Activated CD4-positive, alpha-beta T cell treated with anti-CD3 and anti-CD28 coated beads, Interleukin-2, amount 50 U/mL, for 16 hours (primary cell): ENCODE measurements at places on chromosomes 5 and 9.

DNA sequence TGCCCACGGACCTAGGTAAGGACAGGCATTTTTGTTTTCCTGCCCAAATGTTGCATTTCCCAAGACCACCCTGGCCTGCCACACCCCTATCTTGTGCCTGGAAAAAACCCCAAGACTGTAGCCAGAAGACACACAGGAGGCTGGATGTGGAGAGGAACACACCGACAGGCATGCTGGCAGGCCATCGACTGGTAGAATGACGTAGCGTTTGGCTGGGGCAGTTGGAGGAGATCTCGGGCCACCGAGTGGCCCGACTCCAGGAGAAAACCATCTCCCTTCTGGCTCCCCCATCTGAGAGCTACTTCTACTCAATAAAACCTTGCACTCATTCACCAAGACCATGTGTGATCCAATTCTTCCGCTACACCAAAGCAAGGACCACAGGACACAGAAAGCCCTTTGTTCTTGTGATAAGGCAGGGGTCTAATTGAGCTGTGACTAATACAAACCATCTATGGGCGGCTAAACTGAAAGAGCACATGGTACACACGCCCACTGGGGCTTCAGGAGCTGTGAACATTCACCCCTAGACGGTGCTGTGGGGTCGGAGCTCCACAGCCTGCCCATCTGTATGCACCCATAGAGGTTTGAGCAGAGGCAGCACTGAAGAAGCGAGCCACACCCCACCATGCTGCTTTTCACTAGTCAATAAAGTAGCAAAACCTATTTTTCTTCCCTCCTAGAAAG lies 38.9 kb upstream of the N4BP3 start:
- no peak for DNase-seq

DNA sequence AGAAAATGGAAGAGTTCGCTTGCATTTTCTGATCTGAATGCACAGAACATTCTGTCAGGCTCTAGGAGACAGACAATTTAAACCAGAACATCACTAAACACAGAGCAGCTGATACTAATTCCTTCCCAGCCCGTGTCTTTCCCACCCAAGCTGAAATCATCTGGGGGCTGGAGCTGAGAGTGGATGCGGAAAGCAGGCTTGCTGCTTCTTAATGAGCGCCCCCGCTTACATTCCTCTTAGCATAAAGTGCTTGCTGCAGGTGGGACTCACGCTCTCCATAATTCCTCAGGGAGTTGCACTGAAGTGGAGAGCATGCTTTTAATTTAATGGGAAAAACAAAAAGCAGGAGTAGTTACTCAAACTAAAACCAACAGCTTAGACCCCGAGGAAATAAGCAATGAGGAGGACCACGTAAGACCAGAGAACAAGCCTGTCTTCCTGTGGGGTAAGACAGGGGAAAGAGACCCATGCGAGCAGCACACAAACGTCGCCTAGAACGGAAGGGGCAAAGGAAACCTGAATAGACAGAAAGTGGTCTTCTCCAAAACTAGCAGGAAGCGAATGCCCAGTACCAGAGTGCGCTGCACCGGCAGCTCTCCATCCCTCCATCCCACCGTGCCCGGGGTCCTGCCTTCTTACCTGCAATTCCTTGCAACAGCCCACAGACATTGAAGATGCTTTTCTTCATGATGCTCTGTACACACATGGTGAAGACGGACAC lies 139.3 kb downstream of the LHFPL2 start:
- no peak for DNase-seq

GRCh38 chr5:151953833-151954232 lies 29.2 kb upstream of the GLRA1 start:
- DNase-seq = no peak

DNA sequence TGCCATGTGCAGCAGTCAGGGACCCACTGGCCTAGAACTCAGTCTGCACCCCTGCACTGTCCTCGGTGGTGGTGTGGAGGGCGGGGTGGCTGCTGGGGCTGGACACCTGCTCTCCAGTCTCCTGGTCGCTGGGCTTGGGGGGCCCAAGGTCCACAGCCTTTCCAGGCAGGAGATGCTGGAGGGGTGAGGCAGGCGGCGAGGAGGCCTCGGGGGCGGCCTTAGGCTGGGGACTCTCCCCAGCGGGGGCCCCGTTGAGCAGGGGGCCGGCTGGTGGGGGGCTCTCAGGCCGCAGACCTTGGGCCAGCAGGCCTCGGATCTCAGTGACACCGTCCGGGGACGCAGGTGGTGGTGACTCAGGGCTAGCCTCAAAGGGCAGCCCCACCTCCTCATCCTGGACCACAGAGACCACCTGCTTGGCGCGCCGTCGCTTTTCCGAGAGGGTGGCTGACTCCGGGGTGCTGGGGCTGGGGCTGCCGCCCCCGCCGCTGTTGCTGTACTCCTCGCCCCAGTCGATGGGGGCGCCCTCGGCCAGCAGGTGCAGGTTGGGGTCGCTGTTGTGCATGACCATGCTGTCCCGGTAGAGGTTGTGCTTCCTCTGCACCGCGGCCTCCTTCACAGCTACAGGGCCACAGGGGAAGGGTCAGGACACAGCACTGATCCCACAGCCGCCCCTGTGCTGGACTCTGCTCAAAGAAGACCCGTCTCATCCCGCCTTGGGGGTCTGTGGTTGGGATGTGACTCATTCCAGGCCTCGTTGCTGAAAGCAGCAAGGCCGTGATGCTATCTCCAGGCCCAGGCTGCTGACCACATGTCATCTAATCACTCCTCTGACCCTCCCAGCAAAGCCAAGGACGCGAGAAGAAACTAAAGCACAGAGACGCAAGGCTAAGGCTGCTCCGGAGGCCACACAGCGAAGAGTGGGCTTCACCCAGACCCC lies 55.8 kb downstream of the LRSAM1 start:
- DNase-seq = no peak

GRCh38 chr9:137428841-137429545 lies 5.8 kb downstream of the NOXA1 start:
- no peak for DNase-seq

GRCh38 chr5:130520211-130520610 lies 615.9 kb downstream of the CHSY3 start:
- no peak for DNase-seq

GRCh38 chr5:60668686-60669304 lies 31.2 kb downstream of the DEPDC1B start:
- peak; percentile 26 for DNase-seq

- no peak for DNase-seq
These were observed 6.4 kb downstream of the PHF24 start for GRCh38 chr9:34964458-34964857.

DNA sequence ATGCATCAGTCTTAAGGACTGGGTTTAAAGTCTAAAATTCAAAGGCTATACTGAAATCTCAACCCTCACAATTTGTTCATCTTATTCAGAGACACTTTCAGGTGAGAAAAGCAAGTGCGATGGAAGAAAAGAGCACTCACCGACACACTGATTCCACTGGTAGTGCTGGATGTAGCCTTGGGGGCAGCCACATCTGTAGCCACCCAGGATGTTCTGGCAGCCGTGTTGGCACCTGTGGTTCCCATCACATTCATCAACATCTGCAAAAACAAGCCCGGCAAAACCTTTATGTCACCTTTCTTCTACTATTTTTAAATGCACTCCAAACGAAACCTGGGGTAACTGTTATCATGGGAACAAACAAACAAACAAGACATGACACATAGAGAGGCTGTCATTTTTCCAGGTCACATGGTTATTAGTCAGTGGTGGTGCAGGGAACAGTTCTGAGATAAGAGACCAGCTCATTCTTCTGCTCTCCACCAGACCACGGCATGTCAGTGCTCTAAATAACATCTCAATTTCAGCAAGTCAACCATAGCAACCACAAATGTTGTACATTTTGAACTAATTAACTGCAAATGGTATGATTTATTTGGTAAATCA lies 188.4 kb downstream of the SLC12A2 start:
- no peak for DNase-seq

DNA sequence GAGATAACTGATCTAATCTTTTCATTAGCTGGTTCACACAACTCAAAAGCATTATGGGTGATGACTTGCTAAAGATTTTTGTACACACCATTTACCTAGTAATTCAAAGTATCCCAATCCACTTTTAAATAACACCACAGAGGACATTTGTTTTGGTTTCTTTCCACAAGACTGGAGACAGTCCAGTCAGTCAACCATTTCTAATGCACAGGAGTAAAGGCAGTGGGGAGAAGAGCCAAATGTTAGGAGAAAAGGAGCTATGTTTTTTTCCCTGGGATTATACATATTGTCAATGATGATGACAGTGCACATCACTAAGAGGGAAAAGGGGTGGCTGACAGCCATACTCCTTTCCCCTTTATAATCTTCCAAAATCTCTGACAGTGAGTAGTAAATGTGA lies 240.9 kb downstream of the GABRB2 start:
- no peak for DNase-seq

GRCh38 chr5:82164176-82164976 lies 113.8 kb downstream of the RPS23 start:
- DNase-seq = no peak

DNA sequence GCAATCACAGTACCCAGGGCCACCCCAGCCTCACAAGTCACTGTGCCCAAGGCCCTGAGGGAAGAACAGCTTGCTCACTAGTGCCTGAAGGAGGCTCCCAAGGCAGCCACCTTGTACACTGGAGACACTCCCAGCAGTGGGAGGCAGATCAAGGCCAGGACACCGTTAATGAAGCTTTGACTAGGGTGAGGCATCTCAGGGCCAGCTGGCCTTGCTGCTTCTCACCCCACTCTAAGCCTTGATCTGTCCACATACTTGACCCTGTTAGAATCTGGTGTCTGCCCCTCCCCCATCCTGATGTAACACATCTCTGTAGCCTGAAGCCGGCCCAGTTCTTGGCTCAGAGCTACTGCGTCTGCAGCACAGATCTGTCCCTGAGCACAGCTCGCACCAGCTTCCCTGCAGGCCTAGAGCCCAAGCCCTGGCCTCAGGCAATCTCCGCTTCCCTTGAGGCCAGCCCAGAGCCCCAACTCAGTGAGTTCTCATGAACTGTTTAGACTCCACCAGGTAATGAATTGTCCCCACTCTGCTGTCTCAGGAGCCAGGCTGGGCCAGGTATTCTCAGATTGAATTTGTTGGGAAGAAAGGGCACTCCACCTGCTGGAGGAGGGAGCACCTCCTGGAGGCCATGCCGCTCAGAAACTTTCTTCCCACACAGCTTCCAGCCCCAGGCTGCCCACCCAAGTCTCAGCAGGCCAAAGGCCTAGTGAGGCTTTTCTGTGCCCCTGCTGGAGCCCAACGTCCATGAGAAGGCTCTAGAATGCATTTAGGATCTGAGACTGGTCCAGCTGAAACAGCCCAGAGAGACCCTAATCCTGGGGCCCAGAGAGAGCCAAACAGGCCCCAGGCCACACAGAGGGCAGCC lies 13.4 kb upstream of the JADE2 start:
- DNase-seq = no peak

GRCh38 chr9:9133526-9133925 lies 1333.9 kb upstream of the DMAC1 start:
- DNase-seq = no peak

GRCh38 chr9:99351647-99352046 lies 129.6 kb downstream of the SEC61B start:
- DNase-seq = no peak

DNA sequence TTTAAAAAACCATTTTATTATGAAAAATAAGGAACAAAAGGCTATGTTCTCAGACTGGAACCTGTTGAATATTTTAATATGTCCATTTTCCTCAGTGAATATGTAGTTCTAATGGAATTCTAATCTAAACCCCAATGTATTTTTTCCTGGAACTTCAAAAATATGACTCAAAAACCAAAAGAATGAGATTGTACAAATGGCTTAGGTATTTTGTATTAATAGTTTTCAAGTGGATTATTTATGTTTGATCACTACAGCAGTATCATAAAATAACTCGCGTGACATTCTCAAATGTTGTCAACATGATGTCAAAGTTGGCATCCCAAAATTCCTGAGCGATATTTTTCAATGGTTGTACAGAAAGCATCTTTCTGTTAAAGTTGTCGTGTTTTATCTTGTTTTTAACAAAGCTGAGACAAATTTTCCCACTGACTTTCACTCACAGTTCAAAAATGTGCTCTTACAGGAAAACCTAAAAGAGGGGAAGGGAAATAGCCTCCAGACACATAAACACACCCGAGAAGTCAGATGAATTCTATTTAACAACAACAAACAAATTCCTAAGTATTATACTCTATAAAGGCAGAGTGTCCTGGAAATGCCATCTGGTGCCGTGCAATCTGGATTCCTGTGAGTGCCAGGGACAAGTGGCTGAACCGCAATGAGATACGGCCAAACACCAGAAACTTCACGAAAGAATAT lies 68.1 kb upstream of the TAS2R1 start:
- DNase-seq = no peak

- DNase-seq = no peak
These were observed 38.6 kb upstream of the PIK3R1 start for GRCh38 chr5:68176802-68177479.

GRCh38 chr9:88481933-88482332 lies 53.0 kb upstream of the NXNL2 start:
- DNase-seq = no peak

- no peak for DNase-seq
These were observed at the start of gene CERCAM for GRCh38 chr9:128420651-128421481. CERCAM (plus strand) TSS chr9:128420857; CDS start chr9:128420878, 21 bp downstream.

DNA sequence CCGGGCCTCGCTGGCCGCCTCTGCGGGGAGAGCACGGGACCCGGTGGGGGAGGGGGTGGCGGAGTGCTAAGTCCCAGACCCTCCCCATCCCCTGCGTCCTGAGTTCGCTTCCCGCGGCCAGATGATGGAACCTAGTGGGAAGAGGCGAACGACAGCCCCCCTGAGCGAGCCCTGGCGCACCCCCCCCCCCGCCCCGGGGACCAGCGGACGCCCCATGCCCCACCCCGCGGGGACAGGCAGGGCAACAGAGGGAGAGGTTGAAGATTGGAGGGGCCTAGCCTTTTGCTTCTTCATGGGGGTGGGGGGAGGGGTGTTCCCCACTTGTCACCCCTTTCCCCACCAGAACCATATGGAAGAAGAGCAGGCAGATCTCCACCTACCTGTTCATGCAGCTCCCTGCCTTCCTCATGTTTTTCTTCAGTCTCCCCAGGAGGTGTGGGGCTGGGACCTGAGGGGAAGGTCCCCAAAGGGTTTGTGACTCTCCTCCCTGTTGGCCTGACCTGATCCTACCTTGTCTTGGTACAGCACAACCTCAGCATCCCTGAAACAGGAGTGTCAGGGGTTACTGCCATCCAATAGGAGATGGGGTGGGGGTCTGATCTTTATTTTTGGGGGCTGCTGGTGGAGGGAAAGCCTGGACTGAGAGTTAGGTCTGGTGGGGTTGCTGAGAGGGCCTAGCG lies 485 bp downstream of the FAM53C start:
- DNase-seq = peak; percentile 4

DNA sequence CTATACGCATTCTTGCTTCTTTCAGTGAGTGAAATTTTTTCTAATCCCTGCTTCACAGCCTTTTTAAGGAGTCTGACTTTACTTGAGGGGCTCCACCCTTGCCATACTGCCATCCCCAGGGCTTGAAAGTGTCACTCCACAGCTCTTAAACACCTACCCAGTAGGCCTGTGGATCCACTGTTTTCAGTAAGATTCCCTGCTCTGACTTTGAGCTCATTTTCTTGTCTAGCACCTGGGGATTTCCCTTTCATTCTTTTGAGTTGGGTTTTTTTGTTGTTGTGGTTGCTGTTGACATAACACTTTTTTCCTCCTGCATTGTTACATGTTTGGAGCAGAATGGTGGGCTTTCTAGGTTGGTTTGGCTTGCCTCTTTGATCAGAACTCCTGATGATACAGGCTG lies 23.6 kb downstream of the SREK1IP1 start:
- DNase-seq = no peak
